Head of caudate nucleus (tissue), 42 donors: ENCODE measurements at places on chromosomes 13 and 19.

DNA sequence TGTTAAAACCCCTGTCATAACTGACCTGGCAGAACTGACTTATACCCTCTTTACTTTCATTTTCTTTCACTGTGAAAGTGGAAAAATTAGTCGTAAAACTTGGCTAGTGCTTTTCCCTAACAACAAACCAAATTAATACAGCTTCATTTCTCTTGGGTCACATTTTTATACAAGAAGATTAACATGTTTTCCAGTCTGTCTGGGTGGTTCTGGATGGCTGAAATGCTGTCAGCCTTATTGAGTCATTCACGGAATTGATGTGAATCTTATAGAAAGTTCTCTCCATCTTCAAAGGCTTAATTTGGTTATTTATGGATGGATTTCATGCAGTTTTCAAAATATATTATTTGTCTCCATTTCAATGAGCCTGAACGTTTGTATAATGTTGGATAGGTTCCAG is 440.0 kb downstream of the KCTD12 start:
- DNase-seq: no peak

DNA sequence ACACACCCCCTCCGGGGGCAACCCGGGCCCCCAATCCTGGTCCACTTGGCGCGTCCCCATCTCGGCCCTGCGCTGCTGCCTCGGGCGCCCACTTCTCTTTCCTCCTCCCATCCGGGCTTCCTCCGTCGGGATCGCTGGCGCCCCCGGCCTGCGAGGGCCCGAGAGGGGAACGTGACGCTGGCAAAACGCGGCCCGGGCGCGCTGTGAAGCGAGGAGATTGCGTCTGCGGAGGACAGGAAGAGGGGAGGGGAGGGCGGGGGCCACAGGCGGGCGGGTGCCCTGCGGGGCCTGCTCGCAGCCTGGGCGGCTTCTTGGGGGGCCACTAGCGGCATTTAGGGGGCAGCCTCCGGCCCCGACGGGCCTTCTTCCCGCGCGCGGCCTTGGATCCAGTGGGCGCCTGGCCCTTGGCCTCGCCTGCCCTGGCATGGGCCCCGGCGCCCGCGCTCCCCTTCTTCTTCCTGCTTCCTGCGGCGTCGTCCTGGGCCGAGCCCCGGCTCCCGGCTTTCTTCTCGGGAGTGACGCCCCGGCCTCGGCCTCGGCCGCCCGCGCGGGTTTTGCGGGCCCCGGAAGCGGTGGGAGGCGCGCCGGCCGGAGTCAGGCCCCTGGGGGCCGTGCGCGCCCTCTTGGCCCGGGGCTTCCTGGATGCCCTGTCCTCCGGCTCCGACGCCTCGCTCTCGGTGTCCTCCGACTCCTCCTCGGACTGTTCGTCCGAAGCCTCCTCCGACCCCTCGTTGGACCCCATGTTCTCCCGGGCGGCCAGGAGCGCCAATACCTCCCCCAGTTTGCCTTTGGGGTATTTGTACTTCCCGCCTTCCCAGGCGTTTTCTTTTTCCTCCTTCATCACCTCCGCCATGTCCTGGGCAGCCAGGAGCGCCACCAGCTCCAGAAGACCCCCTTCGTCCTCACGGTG is 2.2 kb downstream of the PNMA8B start:
- peak; percentile 37 for DNase-seq

DNA sequence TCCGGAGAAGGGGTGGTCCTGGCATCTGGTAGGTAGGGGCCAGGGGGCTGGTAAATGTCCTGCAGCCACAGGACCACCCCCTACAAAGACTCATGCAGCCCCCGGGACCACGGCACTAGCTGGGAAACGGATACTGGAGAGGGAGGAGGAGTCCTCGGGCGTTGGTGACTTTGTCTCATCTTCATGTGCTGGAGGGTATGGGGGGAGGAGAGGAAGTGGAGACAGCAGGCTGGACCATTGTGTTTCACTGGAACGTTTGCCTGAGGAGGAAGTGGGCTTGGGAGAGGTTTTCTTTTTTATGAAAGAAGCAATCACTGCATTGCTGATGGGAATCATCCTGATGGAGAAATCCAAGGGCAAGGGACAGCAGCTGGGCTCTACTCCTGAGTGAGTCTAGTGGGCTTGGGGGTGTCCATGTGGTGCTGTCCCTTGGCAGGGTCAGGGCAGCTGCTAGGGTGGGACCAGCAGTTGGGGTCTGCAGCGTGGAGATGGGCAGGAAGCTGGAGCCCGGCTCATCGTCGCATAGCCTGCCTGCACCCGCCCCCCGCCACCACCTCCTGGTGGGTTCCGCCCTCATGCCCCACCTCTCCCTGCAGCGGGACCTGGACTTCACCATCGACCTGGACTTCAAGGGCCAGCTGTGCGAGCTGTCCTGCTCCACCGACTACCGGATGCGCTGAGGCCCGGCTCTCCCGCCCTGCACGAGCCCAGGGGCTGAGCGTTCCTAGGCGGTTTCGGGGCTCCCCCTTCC is 1.7 kb upstream of the ADM5 start:
- DNase-seq: no peak

GRCh38 chr13:107347641-107348369 is 779.9 kb upstream of the ARGLU1 start:
- no peak for DNase-seq

- no peak for DNase-seq
These were observed 15.0 kb downstream of the PPP5C start for GRCh38 chr19:46361915-46362314.

DNA sequence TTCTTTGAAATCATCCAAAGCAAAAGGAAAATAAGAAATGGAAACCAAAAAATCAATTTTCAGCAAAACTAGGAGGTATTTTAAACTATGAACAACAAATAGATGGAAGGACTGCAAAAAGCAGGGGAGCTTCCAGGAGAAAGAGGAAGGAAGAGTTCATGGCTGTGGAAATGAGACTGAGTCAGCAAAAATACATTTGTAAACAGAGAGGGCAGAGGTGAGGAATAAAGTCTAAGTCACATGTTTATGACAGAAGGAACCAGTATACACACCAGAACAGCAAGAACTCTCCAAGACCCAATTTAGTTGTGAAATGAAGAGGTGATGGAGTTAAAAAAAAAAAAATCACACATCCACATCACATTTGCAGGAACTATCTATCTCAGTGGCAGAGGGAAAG is 69.6 kb downstream of the RNASEH2B start:
- no peak for DNase-seq

- no peak for DNase-seq
These were observed 16.2 kb upstream of the MBNL2 start for GRCh38 chr13:97205982-97206381.

GRCh38 chr13:30810261-30810701 is 74.9 kb downstream of the ALOX5AP start:
- DNase-seq: no peak
